ENCODE measurements at places on chromosomes 12 and 14.

DNA sequence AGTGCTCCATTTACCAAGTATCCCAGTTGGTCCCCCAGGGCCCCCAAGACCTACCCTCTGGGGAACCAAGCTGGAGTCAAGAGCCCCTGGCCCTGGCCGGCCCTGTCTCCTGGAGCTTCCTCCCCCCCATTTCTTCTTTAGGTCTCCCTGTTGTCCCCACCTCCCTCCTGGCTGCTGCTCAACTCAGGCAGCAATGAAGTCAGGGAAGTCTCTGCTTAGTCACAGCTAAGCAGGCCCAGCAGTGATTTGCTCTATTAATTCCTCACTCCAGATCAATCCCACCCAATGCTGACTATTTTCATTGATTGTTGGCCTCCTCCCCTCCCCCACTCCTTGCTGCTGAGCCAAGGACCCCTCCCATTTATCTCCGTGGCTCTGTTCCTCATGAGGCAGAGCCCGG lies 28.3 kb downstream of the VSX2 start:
- no peak for DNase-seq

DNA sequence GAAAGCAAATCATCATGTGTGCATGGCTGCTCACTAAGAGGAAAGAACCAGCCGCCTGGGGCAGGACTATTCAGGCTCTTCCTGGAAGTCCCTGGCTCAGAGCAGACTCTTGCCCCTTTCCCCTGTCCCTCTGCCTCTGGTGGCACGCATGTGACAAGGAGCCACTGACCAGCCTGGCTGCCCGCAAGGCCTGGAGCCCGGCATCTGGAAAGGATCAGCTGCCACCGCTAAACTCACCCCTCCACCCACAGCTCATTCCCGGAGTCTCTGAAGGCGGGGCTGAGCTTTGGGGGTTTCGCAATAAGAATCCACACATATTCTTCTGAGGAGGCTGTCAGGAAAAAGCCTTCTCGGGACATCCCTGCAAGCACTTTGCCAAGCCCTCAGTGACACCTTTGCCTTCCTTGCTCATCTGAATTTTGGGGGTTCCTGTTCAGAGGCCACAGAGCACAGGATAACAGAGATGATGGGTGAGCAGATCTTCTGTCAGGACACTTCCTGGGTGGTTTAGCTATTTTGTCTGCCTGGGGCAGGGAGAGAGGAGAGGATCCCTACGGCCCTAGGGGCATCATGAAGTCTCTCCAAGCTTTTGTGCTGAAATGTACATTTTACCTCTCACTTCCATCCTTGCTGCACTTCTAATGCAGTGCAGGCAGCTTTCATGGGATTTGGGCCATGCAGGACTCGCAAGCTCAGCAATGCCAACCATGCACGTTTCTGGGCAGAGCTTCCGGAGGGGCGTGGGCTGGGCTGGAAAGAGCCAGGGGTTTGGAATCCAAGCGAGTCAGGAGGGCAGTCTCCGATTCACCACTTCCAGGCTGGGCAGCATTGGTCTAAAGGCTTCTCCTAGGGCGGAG lies 124.8 kb upstream of the MAP1LC3B2 start:
- DNase-seq, result no peak

- no peak for DNase-seq
Measured at GRCh38 chr12:91189516-91189915, 6.9 kb upstream of the DCN start.

DNA sequence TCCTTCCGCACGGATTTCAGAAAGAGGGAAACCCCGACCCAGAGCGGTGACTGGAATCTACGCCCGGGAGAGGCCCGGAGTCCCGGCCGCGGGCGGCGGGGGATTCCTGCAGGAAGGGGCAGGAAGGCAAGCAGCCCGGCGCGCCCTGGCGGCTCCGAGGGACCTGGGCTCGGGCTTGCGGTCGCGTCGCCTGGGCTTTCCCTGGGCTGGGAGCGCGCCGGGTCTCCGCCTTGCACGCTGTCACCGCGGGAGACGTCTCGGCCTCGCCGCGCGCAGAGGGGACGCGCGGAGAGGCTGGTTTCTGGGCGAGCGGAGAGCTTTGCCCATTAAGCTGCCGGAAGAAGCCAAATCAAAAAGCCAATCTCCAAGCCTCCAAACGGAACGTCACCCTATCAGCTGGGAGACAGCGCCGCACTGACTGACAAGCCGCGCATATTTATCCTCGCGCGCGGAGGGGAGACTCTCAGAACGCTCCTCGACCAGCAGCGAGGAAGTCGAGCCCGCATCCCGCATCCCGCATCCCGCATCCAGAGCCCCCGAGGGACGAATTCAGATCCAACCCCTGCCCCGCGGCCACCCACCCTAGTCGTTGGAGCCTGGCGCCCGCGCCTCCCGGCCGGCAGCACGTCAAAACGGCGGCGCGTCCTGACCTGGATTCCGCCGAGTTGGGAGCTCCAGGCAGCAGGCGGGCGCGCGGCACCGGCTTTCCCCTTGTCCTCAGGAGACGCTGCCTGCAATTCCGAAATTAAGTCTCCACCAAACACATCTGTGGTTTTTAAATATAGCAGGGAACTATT lies at the start of gene SLC8A3:
Gene SLC8A3, minus strand, starts transcription at position 293 of the 797 bp plus-strand sequence. CDS start 20,529 bp downstream, outside the sequence.
- no peak for DNase-seq

DNA sequence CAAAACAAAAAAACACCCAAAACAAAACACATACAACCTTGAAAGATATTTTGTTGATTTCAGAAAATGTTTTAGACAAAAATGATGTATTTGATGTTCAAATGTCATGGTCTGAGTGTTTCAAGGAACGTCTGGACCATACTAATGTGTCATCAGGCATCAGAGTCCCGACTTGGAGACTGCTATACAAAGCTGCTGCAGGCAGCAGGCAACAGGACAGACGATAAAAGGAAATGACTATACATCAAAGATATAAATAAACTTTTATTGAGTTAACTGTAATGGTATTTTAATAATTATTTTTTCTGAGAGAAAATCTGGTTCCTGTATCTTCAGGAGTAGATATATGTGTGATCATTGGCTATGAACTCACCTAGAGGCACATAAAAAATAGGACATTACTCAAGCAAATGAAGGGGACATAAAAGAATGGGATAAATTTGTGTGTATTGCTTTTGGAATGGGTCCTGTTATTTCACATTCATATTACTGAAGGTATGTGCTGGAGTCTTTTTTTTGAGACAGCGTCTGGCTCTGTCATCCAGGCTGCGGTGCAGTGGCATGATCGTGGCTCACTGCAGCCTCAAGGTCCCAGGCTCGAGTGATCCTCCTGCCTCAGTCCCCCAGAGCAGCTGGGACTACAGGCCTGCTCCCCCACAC lies 87.3 kb upstream of the HECTD1 start:
- no peak for DNase-seq

DNA sequence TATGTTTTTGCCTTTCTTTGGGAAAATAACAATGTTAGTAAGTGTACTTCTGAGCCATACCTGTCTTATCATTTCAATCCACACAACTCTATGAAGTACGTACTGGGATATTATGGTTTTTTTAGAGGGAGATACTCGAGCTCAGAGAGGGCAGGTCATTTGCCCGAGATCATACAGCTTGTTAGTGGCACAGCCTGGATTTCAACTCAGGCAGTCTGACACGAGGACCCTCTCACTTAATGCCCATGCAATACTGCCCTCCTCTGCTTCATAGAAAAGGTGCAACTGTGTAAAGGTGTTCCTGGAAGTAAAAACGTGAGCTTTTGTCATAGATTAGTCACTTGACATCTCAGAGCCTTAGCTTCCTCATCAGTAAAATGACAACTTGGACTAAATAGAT lies 128.0 kb downstream of the NDUFA12 start:
- no peak for DNase-seq

DNA sequence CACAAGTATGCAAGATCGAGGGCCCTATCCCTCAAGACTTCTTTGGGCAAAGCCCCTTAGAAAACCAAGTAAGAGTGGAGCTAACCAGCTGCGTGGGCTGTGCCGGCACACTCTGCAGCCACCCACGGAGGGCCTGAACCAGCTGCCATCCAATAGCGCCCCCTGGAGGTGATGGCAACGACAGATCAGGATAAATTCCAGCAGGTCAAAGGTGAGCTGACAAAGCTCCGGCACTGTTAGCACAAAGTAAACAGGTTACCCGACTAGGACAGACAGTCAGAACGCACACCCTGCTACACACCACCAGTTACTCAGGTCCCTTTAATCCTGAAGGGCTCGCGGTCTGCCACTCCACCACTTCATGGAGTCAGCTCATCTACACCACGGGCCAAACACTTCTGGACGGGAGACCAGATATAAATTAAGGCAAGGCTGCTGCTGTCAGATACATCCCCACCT lies 4.9 kb downstream of the ZBTB39 start:
- DNase-seq, result no peak

DNA sequence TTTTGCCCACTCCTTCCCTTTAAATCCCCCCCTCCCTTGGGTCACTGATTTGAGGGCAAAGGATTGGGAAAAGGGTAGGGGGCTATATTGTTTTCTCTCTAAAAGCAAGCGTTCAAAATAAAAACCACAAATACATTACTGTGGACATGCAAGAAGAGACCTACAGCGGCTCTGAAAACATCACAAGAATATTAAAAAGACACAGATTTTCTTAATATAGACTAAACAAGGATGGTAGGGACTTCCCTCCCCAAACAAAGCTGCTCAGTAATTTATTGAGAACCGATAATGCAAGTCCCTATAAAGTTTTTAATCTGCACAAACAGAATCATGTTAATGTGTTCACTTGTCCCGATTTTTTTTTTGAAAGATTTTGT lies 12.9 kb downstream of the TBX3 start:
- DNase-seq, result no peak

DNA sequence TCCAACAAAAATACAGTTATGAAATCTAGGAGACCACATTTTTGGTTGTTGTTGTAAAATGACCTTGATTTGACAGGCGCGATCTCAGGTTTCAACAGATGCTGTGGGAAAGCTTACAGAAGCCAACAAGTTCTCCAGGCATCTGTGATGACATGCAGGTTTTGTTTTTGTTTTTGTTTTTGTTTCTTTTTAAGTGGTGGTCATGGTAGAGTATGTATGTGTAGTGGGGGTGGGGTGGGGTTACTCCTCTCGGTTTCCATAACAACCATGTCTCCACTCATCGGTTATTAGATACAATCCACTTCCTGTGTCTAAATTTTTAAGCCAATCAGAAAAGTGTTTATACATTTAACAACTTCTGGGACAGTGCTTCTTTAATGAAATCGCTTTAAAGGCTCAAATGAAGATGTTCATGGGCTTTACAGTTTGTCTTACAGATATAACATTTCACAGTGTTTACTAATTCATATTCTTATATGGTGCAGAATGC lies 199.9 kb upstream of the FOXN3 start:
- no peak for DNase-seq

GRCh38 chr12:53268630-53269562 lies 797 bp downstream of the ESPL1 start:
- DNase-seq, result no peak

DNA sequence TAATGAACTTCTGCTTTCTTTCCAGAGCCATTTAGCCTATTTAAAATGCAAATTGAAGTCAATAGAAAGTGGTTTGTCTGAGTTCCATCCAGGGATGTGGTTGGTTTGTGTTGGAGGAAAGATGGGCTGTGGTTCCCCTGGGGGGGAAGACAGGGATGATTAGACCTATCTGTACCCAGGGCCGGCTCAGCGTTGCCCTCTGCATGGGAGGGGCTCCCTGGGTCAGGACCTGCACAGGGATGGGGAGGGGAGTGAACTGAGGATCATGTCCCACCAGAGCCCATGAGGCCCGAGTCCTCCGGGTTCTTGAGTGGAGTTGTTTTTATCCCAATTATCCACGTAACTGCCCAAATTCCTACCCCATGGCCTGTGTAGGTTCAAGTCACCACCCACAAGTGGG lies 76.9 kb upstream of the SFSWAP start:
- no peak for DNase-seq

GRCh38 chr14:100058777-100059437 lies 6.3 kb upstream of the EVL start:
- DNase-seq, result no peak

DNA sequence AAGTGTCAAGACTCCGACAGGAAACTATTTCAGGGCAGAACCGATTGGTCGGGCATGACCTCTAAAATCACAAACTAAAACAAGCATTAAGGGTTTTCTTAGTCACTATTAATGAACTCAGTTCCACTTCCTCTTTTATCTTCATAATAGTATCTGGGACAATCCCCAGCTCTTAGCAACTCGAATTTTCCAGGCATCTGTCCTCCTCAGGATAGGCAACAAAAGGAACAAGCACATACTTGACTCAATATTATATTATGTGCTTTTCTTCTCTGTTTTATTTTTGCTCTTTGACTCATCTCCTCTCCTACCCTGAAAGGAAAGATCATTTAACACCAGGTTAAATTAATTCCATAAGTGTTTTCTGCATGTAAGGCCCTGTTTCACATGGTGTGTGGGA lies 638.3 kb upstream of the TBX3 start:
- DNase-seq, result no peak

DNA sequence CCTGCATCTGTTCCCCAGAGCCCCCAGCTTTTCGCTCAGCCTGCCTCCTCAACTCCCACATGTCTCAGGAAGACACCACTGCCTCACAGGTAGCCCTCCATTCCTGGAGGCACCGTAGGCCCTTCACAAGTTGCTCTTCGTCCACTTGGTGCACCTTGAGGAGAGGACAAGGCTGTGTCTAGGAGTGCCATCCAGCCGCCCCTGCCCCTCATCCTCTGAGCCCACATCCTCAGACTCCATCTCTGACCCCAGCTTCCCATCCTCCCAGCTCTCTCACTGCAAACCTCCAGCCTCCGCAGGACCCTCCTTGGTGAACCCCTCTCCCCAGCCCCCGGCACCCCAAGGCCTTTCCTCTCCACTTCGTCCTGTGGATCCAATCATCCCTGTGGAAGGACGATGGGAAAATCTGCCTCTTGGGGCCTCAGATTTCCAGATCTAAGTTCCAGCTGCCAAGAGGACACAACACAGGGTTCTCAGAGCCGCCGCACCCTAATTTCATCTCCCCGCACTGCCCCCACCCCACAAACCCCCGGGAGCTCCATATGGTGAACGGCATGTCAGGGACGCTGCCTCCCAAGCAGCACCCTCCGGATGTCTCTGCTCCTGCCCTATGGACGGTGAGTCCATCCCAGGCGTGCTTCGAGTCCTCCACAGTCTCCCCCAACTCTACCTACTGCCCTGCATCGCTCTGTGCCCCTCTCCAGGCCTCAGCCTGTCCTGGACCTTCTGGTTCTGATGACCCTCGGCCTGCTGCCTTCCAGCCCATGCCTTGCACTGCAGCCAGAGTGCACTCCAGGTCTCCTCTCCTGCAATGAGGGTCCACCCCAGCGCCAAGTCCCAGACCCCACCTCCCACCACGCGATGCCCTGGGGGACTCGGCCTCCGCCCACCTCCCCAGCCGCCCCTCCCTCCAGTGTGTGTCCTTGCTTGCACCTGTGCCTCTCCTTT lies 314.1 kb upstream of the DIO3 start:
- no peak for DNase-seq
